ENCODE measurements at places on chromosomes 2 and 18.

- DNase-seq = no peak
Measured at GRCh38 chr2:239751679-239752355, 273.3 kb downstream of the NDUFA10 start.

DNA sequence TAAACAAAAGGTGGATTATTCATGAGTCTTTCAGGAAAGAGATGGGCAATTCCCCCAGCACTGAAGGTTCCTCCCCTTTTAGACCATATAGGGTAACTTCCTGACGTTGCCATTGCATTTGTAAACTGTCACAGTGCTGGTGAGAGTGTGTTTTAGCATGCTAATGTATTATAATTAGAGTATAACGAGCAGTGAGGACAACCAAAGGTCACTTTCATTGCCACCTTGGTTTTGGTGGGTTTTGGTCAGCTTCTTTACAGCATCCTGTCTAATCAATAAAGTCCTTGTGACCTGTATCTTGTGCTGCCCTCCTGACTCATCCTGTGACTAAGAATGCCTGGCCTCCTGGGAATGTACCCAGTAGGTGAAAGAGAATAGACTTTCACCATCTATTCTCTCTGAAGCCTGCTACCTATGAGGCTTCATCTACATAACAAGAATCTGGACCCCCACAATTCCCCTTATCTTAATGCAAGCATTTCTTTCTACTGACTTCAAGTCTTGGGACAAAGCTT, 148.7 kb downstream of the CABLES1 start:
- peak; percentile 57 for DNase-seq

DNA sequence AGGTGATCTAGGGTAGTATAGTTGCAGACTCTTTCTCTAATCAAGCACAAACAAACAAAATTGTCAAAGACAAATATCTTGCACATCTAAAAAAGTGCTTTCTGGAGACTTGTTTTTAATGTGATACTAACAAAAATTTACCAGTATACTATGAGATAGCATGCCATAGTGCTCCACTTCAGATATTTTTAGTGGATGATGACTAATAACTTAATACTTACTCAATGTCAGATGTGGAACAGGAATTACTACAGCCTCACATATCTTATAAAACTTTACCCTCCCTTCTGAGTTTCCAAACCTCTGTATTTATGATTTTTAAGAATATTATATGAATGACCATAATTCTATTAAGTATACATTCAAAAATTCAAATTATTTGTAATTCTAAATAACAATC, 1162.0 kb upstream of the SLC39A10 start:
- DNase-seq = no peak

DNA sequence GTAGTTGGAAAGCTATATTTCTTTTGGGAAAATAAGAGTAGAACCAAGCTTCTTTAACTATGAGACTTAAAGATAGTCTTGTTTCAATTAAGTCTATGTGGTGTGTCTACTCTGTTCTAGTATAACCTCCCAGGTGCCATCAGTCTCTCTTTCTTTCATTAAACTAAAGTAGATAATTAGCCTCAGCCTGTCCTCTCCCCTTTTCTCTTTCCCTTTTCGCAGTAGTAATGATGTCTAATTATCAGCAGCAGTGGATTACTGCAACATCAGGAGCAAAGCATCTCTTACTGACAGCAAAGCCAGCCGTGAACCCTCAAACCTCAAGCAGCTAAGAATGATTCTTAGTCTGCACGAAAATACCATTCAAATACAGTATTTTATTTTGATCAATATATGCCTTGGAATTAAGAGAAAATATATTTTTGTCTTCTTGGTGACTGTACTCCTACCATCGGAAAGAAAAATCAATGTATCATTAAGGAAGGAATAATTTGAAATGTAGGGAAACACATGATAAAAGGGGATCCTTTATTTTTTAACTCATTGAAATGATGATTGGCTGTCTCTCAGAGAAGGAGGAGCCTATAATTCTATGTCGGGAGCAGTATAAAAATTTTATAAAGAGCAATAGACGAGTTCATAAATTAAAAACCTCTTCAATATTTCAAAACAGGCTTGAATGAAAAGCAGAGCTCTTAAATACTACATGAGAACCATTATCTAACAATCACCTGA, 4.5 kb downstream of the NOL4 start:
- DNase-seq = no peak

GRCh38 chr2:195632856-195633572, 24.0 kb upstream of the SLC39A10 start:
- no peak for DNase-seq

DNA sequence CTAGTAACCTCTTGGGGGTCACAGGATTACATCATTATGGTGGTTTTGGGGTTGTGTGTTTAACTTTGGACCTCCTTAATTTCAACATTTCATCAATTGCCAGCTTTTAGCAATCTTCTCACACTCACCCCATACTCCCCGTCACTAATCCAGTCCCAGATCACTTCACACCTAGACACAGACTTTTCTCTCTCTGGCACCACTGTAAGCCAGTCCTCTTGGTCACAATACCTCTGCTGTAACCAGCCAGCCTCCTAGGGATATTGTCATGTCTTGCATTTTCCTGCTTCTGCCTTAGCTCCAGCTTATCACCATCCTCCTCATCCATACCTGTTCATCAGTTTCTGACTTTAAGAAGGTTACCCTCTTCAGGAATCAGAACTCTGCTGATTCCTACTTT, 1.6 kb upstream of the STK17B start:
- no peak for DNase-seq

DNA sequence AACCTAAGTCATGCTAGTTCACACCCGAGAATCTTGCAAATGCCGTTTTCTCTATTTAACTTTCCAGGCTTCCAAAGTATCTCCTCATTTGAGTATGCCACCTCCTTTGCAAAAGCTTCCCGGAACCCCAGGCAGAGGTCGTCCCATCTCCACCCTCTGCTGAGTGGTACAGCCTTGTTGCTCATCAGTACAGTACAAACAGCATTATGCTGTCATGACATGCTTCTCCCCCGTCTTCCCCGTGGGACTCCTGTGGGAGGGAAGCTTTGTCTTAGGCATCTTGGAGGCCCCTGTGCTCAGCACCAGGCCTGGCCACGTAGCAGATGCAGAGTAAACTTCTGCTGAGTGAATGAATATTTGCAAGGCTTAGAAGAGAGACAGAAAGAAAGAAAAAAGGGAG, 102.7 kb downstream of the CDCA7 start:
- DNase-seq = no peak

- DNase-seq = no peak
Measured at GRCh38 chr2:6493266-6493665, 372.4 kb downstream of the CMPK2 start.

DNA sequence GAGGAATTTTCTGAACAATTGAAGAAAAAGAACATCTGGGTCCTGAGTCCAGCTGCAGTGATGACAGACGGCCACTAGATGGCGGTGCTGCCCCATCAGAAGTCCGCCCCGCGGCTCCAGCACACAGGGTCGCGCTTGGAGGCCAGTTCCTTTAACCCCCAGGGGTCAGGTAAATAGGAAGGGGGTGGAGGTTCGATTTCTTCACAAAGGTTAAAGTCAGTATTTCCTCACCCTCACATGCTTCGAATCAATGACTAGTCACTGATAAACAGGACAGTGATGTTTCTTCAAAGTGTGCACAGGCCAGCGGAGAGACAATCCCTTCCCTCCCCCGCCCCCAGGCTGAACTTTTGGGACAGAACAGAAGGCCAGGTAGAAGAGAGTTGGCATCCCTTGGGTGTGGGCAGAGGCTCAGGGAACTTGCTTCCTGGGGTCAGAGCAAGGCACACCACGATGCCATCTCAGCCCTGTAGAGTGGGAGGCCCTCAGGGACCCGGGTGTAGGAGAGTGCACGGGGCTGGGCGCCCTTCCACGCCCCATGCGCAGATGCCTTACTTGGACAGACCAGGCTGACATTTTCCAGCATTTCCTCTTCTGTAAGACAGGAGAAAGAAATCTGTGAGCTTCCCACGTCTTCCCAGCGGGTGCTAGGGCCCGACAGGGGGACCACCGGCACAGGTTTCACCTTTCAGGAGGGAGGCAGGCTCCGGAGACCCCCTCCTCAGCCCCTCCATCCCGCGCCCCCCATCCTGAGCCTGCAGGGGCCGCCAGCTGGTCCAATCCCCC, 722 bp downstream of the APOB start:
- peak; percentile 89 for DNase-seq

DNA sequence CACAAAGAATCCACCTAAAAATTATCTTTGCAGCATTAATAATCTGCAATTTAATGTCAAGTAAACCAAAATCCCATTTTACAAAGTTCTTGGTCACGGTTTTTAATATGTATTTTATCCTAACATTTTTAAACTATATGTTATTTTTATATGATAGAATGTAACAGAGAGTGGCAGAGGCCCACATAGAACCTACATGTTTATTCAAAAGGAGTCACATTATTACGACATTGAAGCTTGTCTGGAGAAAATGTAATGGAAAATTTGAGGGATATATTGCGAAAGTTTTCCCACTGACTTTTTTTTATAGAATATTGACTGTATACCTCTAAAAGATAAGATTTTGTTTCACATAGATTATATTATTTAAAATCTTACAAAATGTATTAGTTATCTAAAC, 89.7 kb upstream of the COL3A1 start:
- DNase-seq = no peak

GRCh38 chr18:55830544-55830943, 242.6 kb upstream of the TCF4 start:
- no peak for DNase-seq

- DNase-seq = no peak
Measured at GRCh38 chr2:118047380-118047826, 33.5 kb upstream of the CCDC93 start.

GRCh38 chr2:151437630-151438029, 27.9 kb downstream of the RIF1 start:
- no peak for DNase-seq

DNA sequence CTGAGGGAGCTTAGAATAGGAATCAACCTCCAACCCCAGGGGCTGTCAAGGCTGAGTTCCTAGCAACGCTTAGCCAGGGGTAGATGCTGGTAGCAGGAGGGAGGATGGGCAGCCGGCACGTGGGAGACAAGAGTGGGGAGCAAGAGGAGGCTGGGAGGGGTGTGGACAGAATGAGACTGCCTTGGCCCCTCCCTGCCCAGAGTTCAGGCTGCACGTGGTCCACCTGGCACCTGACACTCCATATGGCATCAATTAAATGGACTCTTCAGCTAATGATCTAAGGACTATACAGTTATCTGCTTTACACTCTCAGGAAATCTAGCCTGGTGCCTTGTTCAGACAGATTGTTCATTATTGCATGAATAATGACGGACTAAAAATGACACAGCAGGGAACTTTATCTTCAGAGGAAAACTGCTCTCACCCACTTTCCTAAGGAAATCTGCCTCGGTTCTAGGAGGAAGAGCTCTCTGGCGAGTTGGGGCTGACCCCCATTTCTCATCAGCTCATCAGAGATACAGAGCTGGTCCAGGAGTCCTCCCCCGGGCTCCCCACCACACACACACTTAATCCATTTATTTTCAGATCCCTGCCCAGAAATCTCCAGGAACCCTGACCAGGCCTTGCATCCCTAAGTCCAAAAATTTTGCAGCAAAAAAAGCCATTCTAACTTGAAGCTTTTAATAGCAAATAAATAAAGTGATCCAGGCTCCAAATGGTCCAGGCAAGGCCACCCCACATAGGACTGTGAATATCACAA, 102.1 kb upstream of the CDC42EP3 start:
- DNase-seq = no peak

DNA sequence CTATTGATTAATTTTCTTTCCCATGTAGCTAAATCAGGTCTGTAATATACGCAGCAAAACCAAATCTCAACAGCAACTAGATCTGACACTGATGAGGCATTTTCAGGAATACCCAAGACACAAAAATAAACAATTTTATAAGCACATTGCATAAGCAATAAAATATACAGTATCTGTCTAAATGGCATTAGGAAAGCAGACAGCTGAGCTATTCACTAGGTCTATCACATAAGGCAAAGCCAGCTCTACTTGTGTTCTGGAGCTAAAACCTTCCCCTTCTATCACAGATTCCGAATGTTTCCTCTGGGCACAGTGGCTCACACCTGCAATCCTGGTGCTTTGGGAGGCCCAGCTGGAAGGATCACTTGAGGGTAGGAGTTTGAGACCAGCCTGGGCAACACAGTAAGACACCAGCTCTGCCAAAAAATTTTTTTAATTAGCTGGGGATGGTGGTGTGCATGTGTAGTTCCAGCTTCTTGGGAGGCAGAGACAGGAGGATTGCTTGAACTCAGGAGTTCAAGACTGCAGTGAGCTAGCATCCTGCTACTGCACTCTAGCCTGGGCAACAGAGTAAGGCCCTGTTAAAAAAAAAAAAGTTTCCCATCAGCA, 21.1 kb downstream of the PTPN2 start:
- no peak for DNase-seq

DNA sequence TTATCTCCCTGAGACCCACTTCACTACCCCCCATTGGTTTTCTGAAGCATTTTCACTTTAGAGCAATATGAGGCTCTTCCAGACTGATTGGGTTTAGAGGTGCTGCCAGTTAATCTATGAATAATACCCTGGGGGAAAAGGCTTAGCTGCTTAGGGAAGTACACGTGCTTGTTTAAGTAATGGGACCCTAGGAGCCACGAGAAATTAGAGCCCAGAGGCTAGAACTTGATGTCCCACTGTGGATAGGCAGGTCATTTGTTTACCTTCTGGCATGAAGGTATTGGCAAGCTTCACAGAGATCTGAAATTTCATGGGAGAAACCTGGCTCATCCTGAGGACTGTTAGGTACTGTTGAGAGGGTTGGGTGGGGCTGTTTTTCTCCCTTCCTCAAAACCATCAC, 59.7 kb downstream of the CLIP4 start:
- no peak for DNase-seq

DNA sequence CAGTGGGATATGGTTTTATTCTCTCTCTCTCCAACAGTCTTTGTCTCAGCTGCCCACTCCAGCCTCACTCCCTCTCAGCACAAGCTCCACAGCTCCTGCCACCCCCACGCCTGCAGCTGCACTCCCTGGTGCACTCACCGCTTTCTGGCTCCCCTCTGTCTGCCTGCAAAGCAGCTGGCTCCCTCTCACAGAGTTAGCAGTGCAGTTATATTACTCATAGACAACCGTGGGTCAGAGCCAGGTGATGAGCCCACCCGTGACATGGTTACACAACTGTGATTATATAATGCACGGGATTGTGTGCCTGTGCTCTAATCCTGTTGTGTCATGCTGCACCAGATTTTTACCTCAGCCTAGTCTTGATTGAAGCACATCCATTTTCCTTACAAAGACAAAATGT, 276.9 kb upstream of the CHAC2 start:
- no peak for DNase-seq

- no peak for DNase-seq
Measured at GRCh38 chr18:66209656-66210055, 394.2 kb downstream of the CDH19 start.

- no peak for DNase-seq
Measured at GRCh38 chr2:1618191-1618961, 125.9 kb downstream of the PXDN start.

- no peak for DNase-seq
Measured at GRCh38 chr2:129502781-129503180, 476.7 kb upstream of the RAB6C start.
